Activated gamma-delta T cell treated with Interleukin-2 at 50 U/mL for 16 hours (primary cell): ENCODE measurements at places on chromosomes 6 and 20.

DNA sequence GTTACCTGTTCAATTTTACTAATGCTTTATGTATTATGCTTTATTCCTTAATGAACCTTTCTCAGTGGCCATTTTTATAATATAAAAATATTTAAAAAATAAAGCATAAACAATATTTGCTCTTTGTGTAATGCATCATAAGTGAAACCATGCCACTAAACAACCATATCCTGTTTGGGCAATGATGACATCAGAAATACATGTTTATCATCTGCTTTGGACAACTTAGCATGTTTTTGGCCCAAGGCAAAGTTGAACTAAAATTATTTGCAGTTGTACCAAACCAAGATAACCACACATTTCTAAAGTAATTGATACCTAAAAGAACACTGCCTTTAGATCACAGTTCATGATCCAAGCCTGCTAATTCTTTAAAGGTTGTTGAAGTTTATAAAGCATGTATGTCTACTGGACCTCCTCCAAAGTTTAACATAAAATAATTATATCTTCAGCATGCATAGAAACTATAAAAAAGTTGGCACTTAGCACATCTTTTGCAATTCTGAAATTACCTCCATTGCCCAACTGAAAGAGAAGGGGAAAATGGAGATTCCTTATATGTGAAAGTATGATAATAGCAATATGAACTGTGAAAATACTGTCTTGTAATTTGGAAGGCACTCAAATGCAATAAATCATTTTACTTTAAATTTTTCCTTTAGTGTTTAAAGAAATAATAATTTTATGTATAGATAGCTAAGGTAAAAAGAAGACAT is 325.6 kb upstream of the RUNX2 start:
- no peak for DNase-seq

GRCh38 chr20:47501116-47501481 is 588 bp upstream of the NCOA3 start:
- DNase-seq: no peak

- no peak for DNase-seq
Measured at GRCh38 chr6:89410231-89410761, 1.8 kb downstream of the RRAGD start.

GRCh38 chr6:88992741-88993552 is 29.5 kb upstream of the RNGTT start:
- no peak for DNase-seq

DNA sequence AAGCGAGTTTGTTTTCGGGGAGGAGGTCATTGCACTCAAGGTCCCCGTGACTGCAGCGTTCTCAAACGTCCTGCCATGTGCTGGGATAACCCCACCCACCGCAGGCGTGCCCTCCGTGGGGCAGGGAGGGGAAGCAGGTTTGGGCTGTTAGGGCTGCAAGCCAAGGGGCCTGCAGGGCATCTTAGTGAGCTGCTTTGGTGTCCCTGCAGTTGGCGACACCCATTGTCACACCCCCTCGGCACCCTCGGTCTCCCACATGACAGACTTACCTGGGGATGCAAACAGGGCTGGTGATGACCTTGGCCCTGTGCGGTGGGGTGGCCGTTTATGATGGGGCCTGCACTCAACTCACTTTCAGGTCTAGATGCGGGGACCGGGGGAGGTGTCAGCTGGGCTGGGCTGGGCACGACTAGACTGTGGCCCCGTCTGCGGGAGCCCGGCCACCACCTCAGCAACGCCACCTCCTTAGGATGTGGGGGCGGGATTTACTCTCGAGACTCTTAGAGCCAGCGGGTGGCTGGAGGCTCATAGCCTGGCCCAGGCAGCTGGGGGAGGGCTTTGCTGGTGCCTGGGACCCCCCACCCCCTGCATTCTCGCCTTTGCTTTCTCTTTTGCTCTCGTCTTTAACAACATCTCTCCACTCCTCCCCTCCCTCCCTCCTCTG is 6.5 kb upstream of the GATA5 start:
- DNase-seq: no peak

DNA sequence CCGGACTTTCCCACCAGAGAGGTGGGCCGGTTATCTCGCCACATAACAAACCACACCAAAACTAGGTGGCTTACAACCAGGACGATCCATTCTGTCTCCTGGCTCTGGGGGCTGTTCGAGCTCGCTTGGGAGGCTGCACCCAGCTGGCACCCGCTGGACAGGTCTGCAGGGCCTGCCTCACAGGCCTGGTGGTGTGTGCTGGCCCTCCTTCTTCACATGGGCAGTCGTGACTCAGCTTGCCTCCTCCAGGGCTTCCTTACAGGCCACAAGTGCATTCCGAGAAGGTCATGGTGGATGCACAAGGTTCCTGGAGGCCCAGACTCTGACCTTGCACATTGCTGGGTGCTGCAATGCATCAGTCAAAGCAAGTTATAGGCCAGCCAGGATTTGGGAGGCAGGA is 34.2 kb downstream of the FOXF2 start:
- no peak for DNase-seq

- no peak for DNase-seq
Measured at GRCh38 chr6:145893586-145893985, 70.6 kb downstream of the SHPRH start.

GRCh38 chr6:95544517-95545225 is 32.7 kb upstream of the MANEA start:
- DNase-seq: no peak

- DNase-seq: no peak
Measured at GRCh38 chr20:49515586-49515985, 33.1 kb upstream of the KCNB1 start.

- no peak for DNase-seq
Measured at GRCh38 chr6:12782136-12782535, 65.6 kb downstream of the PHACTR1 start.

DNA sequence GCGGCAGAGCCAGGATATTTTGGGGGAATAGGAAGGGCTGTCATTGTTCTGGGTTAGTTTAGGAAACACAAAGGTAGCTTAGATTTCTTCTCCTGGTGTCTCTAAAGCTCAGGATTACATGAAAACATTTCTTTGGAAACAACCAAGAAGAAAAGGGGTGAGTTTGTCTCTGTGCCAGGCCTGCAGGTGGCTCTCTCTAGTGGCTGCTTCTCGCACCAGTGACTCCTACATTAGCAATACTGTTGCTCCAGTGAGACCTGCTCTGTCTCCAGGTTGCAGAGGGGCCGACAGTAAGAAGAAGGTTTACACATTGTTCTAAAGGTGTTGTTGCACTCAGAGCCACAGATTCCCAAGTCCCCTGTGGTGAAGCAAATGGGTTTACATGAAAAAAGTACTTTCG is 104.6 kb upstream of the GLP1R start:
- DNase-seq: no peak

DNA sequence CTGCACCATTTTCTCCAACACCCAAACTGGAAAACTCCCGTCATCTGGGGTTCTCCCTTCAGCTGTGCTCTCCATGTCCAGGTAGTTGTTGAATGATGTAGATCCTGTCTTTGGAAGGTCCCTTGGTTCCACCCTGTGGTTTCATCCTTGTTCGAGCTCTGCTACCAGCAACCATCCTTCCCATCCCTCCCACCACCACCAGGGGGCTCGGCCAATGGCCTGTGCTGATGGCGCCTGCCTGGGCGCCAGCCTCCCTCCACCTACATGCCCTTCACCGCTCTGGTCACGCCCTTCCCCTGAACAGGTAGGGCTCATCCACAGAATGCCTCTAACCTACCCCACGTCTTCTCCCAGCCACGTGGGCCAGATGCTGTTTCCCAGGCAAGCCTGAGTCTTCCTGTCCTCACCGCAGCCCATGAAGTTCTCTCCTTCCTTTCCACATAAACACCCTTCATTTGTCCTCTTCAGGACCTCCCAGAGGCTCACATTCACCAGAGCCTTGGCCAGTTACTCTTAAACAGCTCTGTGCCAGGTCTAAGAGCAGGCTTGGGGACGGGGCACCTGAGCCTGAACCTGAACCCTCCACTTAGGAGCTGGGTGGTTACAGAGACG is 75.1 kb upstream of the DUSP22 start:
- peak; percentile 13 for DNase-seq

DNA sequence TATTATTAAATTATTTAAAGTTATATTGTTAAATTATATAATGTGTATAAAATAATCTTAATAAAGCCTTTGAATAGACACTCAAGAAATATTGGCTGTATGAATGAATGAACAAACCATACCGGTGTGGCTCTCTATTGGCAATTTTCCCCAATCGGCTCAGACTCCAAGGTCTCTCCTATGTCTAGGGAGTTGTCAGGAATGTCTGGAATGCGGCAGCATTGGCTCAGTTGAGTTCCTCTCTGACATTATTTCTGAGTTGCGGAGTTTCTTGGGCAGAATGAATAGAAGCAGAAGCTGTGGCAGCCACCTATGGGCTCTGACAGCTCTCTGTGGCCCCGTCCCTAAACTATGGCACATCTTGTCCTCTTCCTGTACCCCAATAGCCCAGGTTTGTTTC is 111.0 kb downstream of the SOBP start:
- DNase-seq: no peak
